ENCODE measurements at places on chromosomes 1 and 21.
A peak's percentile ranks its signal among the peaks of the same experiment; 100 is the strongest.

DNA sequence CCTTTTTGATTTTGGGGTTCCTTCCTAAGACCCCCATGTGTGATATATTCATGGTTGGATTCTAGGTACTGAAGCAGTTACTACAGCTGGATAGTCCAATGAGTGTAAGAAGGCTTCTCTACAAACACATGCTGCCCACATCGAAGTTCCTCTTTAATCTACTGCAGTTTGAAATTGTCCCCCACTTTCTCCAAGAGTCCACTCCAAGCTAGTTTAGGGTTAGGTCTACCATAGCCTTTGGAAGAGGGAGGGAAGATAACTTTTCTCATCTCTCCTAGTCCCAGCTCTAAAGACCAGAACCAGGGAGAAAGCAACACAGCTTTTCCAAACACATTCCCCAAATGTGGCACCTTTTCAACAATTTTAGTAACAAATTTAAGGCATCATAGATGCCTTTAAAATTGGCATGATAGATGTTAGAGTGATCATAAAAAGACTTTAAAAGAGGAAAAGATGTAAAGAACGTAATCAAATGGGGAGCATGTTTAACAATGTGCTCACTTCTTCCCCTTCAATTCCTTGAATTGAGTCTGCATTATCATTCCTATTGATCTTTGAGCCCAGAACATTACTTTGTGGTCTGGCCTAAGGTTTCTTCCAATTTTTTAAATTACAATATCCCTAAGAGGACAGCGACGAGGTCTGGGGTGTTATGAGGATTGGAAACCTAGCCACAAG, 1.0 kb upstream of the EXO1 start:
- DNase-seq, result no peak

DNA sequence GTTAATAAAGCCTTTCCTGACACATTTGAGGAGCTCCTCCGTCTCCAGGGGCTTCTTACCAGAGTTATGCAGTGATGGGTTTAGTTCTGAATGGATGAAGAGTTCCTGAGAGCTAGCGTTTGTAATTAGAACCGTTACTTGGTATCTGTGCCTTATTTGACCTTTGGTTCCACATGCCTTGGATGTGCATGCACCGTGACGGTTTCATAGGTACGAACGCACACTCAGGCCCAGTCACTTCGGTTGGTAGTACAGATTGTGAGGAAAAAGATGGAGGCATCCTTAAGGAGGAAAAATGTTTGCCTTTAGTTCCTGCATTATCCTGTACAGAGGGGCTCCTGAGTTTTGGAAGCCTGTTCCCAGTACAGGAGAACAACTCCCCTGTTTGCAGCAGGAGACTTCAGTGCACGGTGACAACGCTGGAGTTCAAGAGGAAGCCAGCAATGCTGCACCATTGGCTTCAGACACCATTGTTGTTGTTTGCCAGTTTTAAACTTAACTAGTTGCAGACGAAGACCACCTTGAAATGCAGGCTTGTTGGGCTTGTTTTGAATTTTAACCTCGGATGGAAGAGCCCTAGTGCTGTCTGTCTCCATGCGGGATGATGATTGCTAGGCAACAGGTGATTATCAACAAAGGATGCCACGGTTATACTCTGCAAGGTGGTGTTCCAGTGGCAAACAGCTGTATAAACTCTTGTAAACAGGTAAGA, 8.2 kb downstream of the RBM15 start:
- DNase-seq, result no peak

- no peak for DNase-seq
These were observed 199.9 kb downstream of the LYPLAL1 start for GRCh38 chr1:219373616-219373935.

DNA sequence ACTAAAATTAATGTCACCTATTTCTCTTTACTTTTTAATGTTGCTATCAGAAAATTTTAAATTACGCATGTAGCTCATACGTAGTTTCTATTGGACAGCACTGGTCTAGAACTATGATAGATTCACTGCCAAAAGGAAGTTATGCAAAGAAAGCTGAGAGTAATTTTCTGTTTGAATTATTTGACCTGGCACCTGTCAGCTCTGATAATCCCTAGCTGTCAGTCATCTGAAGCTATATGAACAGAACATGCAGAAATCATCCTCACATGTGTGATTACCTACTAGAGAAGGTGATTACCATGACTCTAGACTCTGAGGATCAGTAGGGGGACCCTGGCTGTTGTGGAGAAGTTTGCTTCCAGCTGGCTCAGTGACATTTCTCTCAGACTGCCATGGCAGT, 40.8 kb downstream of the F5 start:
- no peak for DNase-seq

GRCh38 chr1:203305809-203306088, 430 bp downstream of the BTG2 start:
- no peak for DNase-seq

GRCh38 chr1:190475421-190476141, 2.1 kb downstream of the BRINP3 start:
- DNase-seq, result peak; percentile 30

DNA sequence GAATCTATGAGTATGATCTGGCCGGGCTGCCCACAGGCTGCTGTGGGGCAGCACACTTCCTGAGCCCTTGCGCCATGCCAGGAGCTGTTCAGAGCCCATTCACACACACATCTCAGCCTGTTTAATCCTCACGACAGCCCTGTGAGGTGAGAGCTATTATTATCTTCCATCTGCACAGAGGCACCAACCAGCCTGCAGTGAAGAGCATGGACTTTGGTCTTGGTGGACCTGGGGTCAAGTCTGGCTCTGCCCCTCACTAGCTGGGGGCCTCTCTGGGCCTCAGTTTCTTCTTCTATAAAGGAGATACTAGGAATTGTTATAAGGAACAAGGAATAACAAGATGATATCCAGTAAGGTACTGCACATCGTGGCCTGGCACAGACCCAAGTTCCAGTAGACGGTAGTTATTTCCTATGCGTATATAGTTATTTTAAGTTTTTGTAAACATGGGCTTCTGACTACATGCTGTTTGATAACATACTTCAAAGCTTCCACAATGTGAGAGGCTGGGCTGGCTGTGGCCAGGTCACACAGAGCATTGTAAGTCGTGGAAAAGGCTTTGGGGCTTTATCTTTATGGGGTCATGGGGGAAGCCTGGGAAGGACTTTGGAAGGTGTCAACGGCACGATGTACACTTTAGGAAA, 3.4 kb upstream of the PADI2 start:
- no peak for DNase-seq

GRCh38 chr1:154155251-154155650, 378 bp upstream of the NUP210L start:
- DNase-seq, result peak; percentile 36

DNA sequence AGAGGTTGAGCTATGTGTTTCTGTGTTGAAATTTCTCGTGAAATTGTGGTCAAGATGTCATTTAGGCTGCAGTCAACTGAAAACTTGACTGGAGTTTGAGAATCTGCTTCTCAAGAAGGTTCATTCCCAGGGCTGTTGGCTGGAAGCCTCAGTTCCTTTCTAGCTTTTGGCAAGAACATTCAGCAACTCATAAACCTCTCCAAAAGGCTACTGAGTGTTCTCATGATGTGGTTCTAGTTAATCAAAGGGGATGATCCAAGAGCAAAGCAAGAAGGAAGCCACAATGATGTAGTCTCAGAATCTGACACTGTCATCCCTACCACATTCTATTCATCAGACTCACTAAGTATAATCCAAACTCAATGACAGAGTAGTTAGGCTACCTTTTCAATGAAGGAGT, 66.6 kb downstream of the SPATA6 start:
- no peak for DNase-seq

GRCh38 chr1:47178020-47178419, 11.8 kb downstream of the PDZK1IP1 start:
- no peak for DNase-seq

DNA sequence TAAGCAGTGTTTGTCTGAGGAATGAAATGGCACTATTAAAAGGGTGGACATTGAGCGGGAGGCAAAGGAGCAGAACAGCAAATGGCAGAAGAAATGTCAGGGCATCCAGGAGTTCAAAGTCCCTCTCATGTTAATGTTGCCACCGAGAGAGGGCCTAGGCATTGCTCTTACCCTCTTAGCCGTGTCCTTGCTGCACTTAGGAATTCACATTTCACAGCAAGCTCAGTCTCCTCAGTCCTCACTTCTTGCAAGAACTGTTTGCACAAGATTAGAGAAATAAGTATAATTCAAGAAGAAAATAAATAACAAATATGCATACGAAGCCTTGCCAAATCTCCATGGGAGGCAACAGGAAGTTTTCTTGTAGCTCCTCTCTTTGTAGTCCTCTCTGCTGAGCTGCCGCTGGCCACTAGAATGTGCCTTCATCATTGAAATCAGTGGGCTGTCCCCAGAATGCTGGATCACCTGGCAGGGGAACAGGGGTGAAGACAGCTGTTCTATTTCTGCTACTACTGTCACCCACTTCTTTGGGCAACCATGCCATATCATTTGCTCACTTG, 205.8 kb downstream of the ZNF326 start:
- DNase-seq, result no peak

DNA sequence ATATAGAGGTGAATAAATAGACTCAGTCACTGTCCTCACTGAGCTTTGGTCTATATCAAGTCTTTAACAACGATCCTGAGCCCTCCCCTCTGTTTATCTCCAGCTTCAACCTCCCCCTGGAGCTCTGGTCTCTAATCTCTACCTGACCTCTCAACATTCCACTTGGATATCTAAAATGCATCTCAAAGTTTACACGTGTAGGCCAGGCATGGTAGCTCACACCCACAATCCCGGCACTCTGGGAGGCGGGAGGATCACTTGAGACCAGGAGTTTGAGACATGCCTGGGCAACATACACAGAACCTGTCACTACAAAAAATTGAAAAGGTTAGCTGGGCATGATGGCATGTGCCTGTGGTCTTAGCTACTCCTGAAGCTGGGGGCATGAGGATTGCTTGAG, 53.4 kb downstream of the GADD45A start:
- no peak for DNase-seq

- DNase-seq, result no peak
These were observed 145.8 kb upstream of the ERRFI1 start for GRCh38 chr1:8171751-8172464.

GRCh38 chr1:191528275-191528674, 630.0 kb upstream of the RGS18 start:
- DNase-seq, result no peak
